Hematopoietic multipotent progenitor cell treated with erythropoietin and hydrocortisone succinate and interleukin-3 and kit ligand, for 15 days (in vitro differentiated cells): ENCODE measurements at places on chromosomes 13 and 19.

DNA sequence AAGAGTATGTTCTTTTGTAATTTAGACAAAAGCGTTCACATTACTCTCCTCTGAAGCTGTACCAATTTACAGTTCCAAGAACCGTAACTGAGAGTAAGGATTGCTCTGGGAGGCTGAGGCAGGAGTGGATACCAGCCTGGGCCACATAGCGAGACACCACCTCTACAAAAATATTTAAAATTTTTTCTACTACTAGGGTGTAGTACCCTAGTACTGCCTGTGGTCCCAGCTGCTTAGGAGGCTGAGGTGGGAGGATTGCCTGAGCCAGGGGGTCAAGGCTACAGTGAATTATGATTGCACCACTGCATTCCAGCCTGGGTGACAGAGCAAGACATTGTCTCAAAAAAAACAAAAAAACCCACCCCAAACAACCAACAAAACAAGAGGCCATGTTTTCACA, 12.1 kb upstream of the CYP2A6 start:
- no peak for DNase-seq

GRCh38 chr13:46587807-46588418, 34.9 kb downstream of the LRCH1 start:
- no peak for DNase-seq

GRCh38 chr19:10285393-10285792, 1.4 kb upstream of the ICAM4 start:
- no peak for DNase-seq

- DNase-seq: peak; percentile 82
Measured at GRCh38 chr19:17855280-17856152, 4.2 kb upstream of the RPL18A start.

- DNase-seq: no peak
Measured at GRCh38 chr13:37131092-37131491, 25.6 kb upstream of the CSNK1A1L start.

- no peak for DNase-seq
Measured at GRCh38 chr13:47303626-47304025, 406.8 kb upstream of the HTR2A start.

DNA sequence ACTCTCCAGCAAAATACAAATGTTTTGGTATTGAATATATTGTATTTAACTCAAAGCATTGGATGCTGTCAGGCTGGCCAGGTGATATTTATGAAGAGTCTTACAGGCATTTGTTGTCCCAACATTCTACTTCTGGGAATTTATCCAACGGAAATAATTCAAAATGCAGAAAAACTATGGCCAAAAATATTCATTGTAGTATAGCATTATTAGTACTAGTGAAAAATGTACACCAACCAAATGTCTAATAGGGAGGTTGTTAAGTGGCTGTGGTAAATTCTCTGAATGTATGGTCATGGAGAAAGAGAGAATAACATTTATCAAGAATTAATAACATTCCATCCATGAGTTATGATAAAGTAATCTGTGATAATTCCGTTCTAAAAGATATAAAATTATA, 38.6 kb upstream of the GAS6 start:
- DNase-seq: no peak

- DNase-seq: no peak
Measured at GRCh38 chr13:99958406-99959126, 13.0 kb downstream of the ZIC5 start.

GRCh38 chr13:44718467-44718866, 142.3 kb upstream of the TSC22D1 start:
- DNase-seq: no peak

GRCh38 chr19:22603518-22604440, 30.3 kb upstream of the ZNF492 start:
- no peak for DNase-seq

- no peak for DNase-seq
Measured at GRCh38 chr19:6362351-6362801, 1.0 kb downstream of the CLPP start.

DNA sequence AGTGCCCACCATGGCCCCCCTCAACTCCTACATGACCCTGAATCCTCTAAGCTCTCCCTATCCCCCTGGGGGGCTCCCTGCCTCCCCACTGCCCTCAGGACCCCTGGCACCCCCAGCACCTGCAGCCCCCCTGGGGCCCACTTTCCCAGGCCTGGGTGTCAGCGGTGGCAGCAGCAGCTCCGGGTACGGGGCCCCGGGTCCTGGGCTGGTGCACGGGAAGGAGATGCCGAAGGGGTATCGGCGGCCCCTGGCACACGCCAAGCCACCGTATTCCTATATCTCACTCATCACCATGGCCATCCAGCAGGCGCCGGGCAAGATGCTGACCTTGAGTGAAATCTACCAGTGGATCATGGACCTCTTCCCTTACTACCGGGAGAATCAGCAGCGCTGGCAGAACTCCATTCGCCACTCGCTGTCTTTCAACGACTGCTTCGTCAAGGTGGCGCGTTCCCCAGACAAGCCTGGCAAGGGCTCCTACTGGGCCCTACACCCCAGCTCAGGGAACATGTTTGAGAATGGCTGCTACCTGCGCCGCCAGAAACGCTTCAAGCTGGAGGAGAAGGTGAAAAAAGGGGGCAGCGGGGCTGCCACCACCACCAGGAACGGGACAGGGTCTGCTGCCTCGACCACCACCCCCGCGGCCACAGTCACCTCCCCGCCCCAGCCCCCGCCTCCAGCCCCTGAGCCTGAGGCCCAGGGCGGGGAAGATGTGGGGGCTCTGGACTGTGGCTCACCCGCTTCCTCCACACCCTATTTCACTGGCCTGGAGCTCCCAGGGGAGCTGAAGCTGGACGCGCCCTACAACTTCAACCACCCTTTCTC, 8.2 kb downstream of the FOXA3 start:
- DNase-seq: no peak

DNA sequence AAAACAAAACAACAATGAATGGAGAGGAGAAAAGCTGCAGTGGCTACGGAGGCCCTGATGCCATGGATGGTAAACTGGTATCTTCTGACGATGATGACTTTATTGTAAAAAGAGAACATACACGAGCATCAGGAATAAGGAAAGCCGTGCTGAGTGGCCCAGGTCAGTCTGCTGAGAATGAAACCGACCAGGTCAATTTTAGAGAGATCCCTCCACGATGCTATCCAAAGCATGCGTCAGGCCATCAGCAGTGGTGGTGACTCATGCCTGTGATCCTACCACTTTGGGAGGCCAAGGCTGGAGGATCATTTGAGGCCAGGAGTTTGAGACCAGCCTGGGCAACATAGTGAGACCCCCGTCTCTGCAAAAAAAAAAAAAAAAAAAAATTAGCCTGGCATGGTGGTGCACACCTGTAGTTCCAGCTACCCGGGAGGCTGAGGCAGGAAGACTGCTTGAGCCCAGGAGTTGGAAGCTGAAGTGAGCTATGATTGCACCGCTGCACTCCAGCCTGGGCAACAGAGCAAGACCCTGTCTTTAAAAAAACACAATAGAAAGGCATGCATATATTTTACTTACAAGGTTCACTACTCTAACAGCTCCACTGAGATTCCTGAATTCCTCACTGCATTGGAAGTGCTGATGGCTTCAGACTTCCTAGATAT, 62.3 kb downstream of the GADD45B start:
- no peak for DNase-seq

DNA sequence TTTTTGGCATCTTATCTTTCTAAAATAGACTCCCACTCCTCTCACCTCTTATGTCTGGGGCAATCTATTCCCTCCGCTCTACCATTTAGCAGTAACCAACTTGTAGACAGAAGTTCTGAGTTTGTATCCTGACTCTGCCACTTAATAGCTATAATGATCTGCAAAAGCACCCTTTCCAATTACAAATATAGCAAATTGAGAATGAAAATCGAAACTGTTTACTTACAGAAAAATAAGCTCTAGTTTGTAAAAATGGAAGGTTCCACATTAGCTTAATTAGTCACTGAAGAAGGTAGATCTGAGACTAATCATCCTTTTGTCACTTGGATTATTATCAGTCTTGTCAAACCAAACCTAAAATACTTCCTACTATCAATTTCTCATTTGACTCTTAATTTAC, 409.3 kb downstream of the DIAPH3 start:
- no peak for DNase-seq

GRCh38 chr19:18089726-18090125, 3.0 kb upstream of the IL12RB1 start:
- DNase-seq: no peak

- no peak for DNase-seq
Measured at GRCh38 chr13:23599083-23599925, 29.1 kb downstream of the TNFRSF19 start.

DNA sequence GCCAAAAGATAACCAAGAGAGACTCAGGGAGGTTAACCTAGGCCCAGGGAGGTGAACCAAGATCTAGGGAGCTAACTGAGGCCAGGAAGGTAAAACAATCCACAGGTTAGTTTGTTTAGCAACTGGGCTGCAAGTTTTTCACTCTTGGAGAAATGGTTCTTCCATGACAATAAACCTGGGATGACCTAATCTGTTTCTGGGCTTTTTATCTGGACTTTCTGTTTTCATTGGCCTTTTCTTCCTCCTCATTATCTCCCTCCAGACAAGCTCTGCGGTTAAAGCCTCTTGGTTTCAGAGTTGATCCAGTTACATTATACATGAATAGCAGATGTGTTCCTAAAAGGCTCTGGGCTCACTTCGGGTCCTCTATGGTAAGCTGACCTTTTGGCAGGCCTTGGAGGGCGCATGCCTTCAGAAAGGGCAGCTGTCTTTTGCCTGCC, 44.2 kb downstream of the PCDH8 start:
- DNase-seq: no peak

GRCh38 chr19:7682175-7682855, 1.7 kb downstream of the TRAPPC5 start:
- no peak for DNase-seq

GRCh38 chr19:10074153-10074552, 12.0 kb upstream of the SHFL start:
- DNase-seq: peak; percentile 44

GRCh38 chr13:109817591-109818535, 31.5 kb upstream of the IRS2 start:
- no peak for DNase-seq
